ENCODE measurements at places on chromosomes 12 and 14. TPM values are rescaled to one million over a fixed set of nuclear protein-coding genes. Genes with fewer than 3 reads are reported as not detected.
A peak's percentile ranks its signal among the peaks of the same experiment; 100 is the strongest.

SCARB1 gene
- total RNA-seq: 54.8 TPM

DNA sequence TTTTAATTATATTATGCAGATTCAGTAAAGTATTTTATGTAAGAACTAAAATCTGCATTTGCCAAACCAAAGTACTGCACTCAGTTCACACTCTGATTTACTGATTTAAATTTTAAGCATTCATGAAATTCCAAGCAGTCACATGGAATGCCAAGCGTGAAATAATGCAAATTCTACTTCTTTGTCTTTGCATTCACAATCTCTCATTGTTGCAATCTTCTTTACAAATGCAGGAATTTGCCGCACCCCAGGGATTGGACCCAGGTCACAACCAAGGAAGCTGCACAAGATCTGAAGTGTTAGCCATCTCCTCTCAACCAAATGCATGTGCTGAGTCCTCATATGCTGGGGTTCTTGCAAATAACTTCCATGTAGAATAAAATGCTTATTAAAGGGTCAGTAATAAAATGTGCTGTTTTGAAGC lies 71.9 kb downstream of the TUNAR start:
- H3K4me3 ChIP-seq: peak overlapping the region; percentile 33
- peaks cover 9% of the 10 kb centered on the region for H3K27me3 ChIP-seq
- H3K4me1 ChIP-seq: peaks cover 42% of the 10 kb centered on the region
- H3K36me3 ChIP-seq: no peaks in the 10 kb centered on the region

CCNK gene
- total RNA-seq: 71.8 TPM

DNA sequence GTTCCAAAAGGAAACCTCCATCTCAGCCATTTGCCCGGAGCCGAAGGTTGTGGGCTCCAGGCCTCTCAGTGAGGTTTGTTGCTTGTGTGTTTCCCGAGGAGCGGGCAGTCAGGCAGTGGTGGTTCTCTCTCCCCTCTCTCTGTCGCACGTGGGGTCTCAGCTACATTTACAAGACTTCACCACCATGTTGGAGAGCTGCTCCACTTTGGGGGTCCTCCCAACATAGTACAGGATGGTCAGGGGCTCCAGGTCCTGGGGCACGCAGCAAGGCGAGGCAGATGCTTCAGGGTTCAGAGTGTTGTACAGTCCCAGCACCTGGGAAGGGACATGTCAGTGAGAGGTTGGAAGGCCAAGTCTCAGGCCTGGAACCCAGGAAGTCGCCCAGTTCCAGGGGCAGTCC lies 22.8 kb downstream of the TGFB3 start:
- no peak for DNase-seq
- peaks cover 5% of the 10 kb centered on the region for H3K4me1 ChIP-seq
- peaks cover 10% of the 10 kb centered on the region for H3K36me3 ChIP-seq
- H3K4me3 ChIP-seq: no peak overlapping the region
- no peak overlapping the region for H3K27ac ChIP-seq
- H3K27me3 ChIP-seq: no peaks in the 10 kb centered on the region

HOXC9 gene
- total RNA-seq: 6.3 TPM

DNA sequence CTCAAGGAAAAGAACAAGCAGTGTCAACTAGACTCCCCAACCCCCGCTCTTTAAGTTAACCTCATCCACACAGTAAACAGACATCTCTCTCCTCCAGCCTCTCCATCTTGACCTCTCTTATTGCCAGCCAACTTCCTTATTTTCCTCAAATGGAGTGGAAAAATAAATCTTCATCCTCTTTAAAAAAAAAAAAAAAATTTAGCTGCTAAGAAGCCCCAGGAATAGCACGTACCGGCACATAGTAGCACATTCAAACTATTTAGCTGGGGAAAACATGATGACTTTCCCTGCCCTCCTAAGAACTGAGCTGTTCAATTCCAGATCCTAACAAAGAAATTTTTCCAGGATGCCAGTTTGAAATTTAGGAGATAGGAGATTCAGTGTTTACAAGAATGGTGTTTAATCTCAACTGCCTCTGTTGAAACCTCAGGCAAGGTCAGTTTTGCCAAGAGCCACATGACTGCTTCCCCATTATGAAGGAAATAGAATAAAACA lies 90.8 kb downstream of the EPS8 start:
- no peak for DNase-seq
- H3K4me3 ChIP-seq: no peak overlapping the region
- no peaks in the 10 kb centered on the region for H3K27me3 ChIP-seq

CEBPE gene
- total RNA-seq: not detected

DNA sequence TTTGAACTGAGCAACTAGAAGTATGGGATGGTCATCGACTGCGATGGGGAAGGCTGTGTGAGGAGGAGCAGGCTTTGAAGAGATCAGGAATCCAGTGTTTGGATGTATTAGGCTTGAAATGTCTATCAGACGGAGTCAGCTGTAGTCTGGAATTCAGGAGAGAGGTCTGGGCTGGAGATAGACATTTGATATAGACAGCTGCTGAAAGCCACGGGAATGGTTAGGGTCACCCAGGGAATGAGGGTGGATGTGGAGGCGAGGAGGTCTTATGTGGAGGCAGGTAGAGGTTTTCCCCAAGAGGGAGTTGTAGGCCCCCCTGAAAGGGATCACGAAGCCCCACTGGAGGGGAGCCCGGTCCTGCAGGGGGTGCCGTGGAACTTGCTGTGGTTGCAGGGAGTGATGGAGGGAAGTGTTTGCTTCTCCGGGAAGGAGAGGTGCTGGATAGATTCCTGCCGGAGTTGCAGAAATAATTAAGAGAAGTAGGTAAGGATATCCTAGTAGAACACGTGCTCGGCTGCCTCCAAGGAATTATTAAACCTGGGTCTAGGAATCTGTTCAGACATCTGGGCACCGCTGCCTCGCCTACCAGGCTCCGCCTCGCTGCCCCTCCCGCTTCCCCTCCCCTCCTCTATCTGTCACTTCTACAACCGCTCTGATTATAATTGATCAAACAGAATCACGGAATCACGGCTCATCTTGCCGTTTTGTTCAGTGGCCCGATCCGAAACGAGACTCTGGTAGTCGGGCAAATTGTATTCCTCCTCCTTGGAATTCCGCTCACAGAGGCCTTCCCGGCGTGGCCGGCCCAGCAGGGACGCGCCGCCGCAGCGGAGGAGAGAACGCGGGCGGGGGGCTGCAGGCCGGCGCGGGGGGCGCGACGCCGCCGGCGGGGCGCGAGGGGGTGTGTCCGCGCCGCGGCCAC lies 826 bp upstream of the CACNA1C start:
- peak overlapping the region; percentile 86 for H3K4me3 ChIP-seq
- H3K27ac ChIP-seq: no peak overlapping the region
- DNase-seq: no peak
- H3K27me3 ChIP-seq: peaks cover 87% of the 10 kb centered on the region

GLTP gene
- total RNA-seq: 32.0 TPM

GRCh38 chr14:31895646-31896045 lies 181.5 kb upstream of the ARHGAP5 start:
- peak overlapping the region; percentile 21 for H3K4me3 ChIP-seq
- H3K36me3 ChIP-seq: no peaks in the 10 kb centered on the region
- peaks cover 53% of the 10 kb centered on the region for H3K4me1 ChIP-seq
- no peaks in the 10 kb centered on the region for H3K27me3 ChIP-seq
- DNase-seq: no peak
- H3K27ac ChIP-seq: no peak overlapping the region

GIT2 gene
- total RNA-seq: 36.8 TPM

KRT3 gene
- total RNA-seq: not detected

DNA sequence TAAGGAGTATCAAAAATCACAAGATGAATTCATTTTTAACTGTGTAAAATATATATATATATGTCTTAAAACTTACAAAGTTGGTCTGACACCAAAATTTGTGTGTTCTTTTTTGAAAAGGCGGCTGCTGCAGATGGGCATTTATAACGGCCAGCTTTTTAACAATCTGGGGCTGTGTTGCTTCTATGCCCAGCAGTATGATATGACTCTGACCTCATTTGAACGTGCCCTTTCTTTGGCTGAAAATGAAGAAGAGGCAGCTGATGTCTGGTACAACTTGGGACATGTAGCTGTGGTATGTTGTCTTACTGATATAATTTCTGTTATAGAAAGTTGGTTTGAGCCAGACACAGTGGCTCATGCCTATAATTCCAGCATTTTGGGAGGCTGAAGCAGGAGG lies 47.0 kb downstream of the TTC8 start:
- no peak overlapping the region for H3K4me3 ChIP-seq
- no peak for DNase-seq
- peaks cover 13% of the 10 kb centered on the region for H3K36me3 ChIP-seq
- no peaks in the 10 kb centered on the region for H3K27me3 ChIP-seq

GRCh38 chr12:22348208-22348607 lies 13.7 kb upstream of the ST8SIA1 start:
- H3K27ac ChIP-seq: no peak overlapping the region
- no peaks in the 10 kb centered on the region for H3K36me3 ChIP-seq
- no peaks in the 10 kb centered on the region for H3K4me1 ChIP-seq
- no peak for DNase-seq

- no peaks in the 10 kb centered on the region for H3K4me1 ChIP-seq
- no peak overlapping the region for H3K27ac ChIP-seq
- DNase-seq: no peak
- H3K36me3 ChIP-seq: no peaks in the 10 kb centered on the region
- H3K27me3 ChIP-seq: no peaks in the 10 kb centered on the region
These were observed 374.7 kb downstream of the ALG10 start for GRCh38 chr12:34396861-34397590.

DNA sequence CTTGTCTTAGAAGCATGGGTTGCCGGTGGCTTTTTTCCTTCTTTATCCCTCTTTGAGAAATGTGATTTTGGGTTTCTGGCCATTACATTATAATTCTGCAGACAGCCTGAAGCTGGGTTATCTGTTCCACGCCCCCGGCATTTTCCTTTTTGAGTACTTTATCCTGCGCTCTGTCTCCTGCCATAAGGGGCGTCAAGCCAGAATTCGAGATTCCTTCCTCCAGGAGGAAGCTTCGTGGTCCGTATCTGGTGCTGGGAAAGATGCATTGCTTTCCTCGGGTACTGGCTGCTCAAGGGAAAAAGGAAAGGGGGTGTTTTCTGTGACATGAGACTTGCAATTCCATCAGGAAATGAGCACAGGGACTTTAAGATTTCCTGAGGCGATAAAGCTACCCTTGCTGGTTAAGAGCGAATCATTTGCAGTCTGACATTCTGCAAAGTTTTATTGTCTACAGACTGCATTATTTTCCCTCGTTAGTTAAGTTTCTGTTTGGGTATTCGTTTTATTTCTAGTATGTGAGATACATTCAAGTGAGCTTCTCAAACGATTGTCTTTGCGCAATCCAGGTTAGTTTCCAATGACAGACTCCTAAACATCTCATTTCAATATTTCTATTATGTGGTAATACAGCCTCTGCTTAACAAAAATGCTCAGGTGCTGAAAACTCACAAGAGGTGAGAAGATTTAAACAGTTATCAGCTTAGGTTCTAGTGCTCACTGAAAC lies 694 bp downstream of the AKAP5 start:
- H3K4me1 ChIP-seq: peaks cover 10% of the 10 kb centered on the region
- H3K27ac ChIP-seq: no peak overlapping the region
- H3K4me3 ChIP-seq: peak overlapping the region; percentile 87
- peaks cover 2% of the 10 kb centered on the region for H3K36me3 ChIP-seq
- DNase-seq: peak; percentile 22

KLHL33 gene
- total RNA-seq: not detected

DNA sequence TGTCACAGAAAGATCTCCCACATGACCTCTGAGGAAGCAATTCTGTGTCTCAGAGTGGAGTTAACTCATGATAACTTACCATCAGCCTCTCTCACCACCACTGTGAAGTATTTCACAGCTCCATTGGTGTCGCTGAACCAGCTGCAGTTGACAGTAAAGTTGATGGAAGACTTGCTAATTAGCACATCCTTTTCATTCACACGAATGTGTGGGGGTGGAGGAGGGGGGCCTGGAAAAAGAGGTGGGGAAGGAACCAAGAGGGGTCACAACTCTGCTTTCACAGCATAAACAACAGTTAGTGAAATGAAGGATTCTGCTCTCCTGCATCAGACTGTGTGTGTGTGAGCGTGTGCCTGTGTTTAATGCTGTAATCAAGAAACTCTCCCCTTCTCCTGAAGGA lies 82.1 kb downstream of the PTPRB start:
- no peaks in the 10 kb centered on the region for H3K36me3 ChIP-seq
- H3K27ac ChIP-seq: peak overlapping the region; percentile 77
- H3K27me3 ChIP-seq: no peaks in the 10 kb centered on the region
- no peak for DNase-seq

- no peaks in the 10 kb centered on the region for H3K27me3 ChIP-seq
- no peak for DNase-seq
- H3K4me3 ChIP-seq: no peak overlapping the region
- H3K36me3 ChIP-seq: no peaks in the 10 kb centered on the region
- no peaks in the 10 kb centered on the region for H3K4me1 ChIP-seq
These were observed 209.0 kb upstream of the ATXN7L3B start for GRCh38 chr12:74328623-74329022.

GRCh38 chr12:64192644-64193444 lies 29.3 kb downstream of the KICS2 start:
- no peak overlapping the region for H3K4me3 ChIP-seq
- H3K4me1 ChIP-seq: peaks cover 4% of the 10 kb centered on the region
- no peaks in the 10 kb centered on the region for H3K27me3 ChIP-seq

DNA sequence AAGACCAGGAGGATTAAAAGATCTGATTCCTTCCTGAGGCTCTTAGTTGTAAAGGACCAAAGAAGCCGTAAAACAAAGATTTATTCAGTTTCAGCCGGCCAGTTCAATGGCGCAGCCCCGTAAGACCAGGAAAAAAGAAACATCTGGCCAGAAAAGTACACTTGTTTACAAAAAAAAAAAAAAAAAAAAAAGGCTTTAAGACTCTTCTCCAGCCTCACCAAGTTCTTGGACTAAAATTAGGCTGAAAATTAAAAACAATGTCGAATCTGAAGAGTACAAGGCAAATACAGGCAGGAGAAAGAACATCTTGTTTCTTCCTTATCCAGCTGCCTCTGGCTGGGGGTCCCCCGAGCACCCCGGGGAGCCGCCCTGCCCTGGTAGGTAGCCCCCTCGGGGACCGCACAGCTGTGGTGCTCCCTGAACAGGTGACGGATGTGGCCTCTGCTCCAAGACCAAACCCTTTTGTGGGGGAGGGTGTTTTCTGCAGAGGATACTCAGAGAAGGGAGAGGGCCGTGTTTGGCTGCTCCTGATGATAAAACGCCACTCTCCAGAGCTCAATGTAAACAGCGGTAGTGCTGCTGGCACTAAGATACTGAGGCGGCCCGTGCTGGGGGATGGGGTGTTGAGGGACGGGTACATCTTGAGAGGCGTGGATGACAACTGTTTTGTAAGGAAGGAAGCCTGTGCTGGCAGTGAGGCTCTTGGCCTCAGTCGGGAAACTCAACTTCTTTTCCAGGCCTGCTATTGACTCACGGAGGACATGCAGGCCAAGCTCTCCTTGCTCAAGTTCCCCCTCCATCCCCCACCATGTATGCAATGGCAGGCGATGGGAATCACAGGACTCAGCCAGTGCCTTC lies 201.0 kb upstream of the DIO3 start:
- DNase-seq: no peak
- H3K4me3 ChIP-seq: no peak overlapping the region
- H3K27ac ChIP-seq: peak overlapping the region; percentile 10
- no peaks in the 10 kb centered on the region for H3K27me3 ChIP-seq
- H3K4me1 ChIP-seq: peaks cover 27% of the 10 kb centered on the region

GRCh38 chr14:44791730-44792129 lies 170.0 kb downstream of the KLHL28 start:
- H3K27ac ChIP-seq: no peak overlapping the region
- H3K4me3 ChIP-seq: no peak overlapping the region
- H3K4me1 ChIP-seq: peaks cover 17% of the 10 kb centered on the region
- H3K36me3 ChIP-seq: no peaks in the 10 kb centered on the region
- DNase-seq: no peak
